Activated CD8-positive, alpha-beta T cell treated with anti-CD3 and anti-CD28 coated beads, Interleukin-2, amount 10 ng/mL, durations not matched to agents 7 days and 5 days (primary cell): ENCODE measurements at places on chromosomes 7 and 10.

DNA sequence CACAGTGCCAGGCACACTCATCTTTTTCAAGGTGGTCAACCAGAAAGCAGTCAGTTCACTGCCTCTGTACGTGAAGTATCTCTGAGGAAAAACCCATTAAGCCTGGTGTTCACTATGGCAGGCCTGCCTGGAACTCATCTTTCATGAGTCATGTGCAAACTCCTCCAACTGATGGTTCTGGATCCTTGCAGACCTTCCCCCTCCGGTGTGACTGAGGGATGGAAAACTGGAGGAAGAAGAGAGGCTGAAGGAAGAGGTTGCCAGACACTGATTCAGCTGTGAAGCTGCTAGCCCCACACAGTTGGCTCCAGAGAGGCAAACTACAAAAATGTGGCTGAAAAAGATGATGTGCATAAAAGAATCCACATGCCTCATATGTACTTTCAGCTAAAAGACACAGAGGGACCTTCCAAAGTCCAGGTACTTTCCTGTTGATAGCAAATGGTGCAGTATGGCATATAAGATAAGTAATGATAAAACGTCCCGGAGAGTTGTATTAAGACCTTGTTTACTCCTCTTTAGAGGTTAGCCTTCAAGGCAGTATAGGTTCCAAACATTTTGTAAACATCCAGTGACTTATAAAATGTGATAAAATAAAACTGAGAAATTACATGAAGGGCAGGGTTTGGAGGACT lies 2.7 kb downstream of the CYP3A5 start:
- DNase-seq = no peak

- DNase-seq = peak; percentile 48
Observed at GRCh38 chr7:26305090-26305868, 13.6 kb downstream of the SNX10 start.

DNA sequence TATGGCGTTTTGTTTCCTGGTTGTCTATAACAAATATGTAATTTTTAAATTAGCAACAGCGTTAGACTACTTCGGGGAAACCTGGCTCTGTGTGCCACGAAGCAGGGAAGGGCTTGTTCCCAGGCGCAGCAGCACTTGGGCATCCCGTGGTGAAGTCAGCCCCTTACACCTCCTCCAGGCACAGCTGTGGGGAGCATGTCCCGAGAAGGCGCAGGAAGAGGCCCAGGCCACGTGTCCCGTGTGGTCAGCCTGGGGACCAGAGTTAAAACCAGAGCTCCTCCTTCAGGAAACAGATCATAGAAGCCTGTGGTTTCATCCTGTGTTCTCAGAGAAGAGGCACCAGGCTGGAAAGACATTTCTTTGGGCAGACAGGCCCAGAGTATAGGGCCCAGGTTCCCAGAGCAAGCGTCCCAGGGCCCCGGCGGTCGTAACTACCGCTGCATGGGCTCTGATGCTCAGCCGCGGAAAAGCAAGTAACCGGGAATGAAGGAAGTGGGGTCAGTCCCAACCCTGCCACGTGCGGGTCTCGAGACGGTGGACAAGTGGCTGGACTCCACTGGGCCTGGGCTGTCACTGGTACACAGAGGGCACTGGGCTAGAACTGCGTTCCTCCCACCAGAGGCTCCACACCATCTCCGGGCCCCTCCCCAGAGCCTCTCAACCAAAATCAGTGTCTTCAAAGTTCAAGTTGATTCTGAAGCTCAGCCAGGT lies 7.1 kb downstream of the NUDT1 start:
- DNase-seq = peak; percentile 60

DNA sequence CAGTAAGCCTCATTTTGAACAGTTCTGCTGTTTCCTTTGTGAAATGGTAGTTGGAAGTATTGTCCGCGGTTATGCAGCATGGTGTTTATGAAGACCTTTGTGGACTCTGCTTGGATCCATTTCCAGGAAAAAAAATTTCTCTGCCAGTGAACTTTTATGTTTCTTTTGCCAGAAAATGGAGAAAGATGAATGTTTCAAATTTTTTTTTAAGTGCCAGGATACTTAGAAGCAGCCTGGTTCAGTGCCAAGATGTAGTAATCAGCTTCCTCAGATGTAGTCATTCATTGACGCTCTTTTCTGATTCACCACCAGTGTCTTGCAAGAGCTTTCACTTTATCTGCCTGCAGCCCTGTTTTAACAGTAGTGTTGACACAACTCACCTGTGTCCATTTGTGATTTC lies 258.2 kb downstream of the SDK1 start:
- DNase-seq = no peak

DNA sequence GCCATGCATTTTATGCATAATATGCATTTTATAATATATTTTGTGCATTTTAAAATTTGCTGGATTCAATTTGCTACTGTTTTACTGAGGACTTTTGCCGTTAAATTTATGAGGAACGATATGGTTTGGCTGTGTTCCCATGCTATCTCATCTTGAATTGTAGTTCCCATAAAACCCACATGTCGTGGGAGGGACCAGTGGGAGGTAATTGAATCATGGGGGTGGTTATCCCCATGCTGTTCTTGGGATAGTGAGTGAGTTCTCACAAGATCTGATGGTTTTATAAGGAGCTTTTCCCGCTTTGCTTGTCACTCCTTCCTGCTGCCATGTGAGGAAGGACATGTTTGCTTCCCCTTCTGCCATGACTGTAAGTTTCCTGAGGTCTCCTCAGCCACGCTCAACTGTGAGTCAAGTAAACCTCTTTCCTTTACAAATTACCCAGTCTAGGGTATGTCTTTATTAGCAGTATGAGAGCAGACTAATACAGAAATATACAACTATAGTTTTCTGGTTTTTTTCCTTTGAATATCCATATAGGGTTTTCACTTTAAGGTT lies 201.4 kb upstream of the SH2B2 start:
- no peak for DNase-seq

GRCh38 chr7:129010075-129010474 lies 44.8 kb downstream of the TNPO3 start:
- DNase-seq = no peak

DNA sequence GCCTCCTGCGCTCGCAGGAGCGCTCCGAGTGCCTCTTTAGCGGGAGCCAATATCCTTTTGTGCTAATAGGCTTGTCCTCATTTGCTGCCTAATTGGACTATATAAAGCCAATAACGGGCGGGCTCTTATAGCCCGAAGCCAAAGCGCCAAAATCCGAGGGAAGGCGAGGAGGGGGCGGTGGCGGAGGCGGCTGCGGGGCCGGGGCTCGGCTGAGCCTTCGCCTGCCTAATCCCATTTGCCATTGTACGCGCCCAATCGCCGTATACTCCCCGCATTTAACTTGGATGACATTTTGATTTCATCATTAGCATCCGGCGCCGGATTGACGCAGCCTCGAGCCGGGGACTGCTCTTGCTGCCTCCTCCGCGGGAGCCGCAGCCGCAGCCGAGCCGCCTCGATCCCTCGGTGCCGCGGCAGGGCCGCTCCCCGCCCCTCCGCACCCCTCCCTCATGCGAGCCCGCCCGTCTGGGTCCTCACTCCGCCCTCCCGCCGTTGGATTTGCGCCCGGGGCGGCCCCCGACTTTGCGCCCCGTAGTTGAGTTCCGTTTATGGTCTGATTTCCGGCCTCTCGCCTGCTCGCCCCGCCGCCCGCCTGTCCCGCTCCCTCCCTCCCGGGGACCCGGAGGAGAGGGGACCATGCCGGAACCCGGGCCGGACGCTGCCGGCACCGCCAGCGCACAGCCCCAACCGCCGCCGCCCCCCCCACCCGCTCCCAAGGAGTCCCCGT lies at the start of gene HMX3:
Gene HMX3 (plus strand): TSS at position 556 of the 727 bp plus-strand sequence. CDS start 81 bp downstream, at position 637.
- DNase-seq = peak; percentile 55

DNA sequence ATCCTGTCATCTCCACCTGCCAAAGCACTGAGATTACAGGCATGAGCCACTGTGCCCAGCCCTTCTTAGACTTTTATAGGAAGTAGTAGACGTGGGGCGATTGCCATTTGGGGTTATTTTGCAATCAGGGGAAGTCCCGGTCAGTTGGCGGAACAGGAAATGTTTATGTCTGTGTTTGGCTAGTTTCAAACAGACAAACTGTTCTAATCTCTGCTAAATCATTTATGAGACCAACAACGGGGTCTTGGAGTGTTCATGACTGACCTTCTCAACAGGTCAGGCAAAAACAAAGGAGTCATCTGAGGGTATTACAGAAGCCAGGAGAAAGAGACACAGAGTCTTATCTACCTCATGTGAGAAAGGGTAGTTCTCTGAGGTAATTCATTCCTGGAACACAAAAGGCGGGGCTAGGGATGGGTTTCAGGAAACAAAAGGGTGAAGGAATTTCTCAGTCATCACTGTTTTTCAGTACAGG lies 6.6 kb upstream of the TPK1 start:
- DNase-seq = no peak

- no peak for DNase-seq
Observed at GRCh38 chr10:57917019-57917418, 350.7 kb downstream of the IPMK start.

DNA sequence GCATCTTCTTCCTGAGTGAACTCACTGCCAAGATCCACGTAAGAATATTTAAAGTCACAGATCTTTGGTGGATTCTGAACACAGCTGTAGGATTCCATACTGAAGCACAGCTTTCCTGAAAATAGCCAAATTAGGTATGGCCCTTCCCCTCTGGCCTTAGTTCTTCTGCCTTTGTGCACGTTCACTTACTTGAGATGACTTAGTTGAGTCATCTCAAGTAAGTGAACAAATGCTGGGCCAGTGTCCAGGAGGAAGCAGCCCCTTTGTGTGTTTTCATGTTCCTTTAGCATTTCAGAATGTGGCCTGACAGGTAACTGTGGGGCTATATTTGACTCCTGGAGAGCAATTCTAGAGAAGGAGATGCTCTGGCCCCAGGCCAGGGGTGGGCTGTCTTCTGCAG lies 51.5 kb downstream of the CCNY start:
- DNase-seq = no peak

DNA sequence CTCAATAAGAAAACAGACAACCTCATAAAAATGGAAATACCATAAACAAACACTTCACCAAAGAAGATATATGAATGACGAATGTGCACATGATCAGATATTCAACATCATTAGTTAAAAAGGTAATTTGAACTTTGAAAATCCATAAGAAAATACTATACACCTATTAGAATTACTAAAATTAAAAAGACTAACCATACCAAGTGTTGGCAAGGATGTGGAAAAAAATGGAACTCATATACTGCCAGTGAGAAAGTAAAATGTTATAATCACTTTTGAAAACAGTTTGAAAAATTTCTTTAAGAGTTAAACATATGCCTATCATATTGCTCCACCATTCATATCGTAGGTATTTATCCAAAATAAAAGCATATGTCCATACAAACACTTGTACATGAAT lies 37.1 kb downstream of the EBLN1 start:
- no peak for DNase-seq

- DNase-seq = no peak
Observed at GRCh38 chr7:146262527-146262926, 145.9 kb downstream of the CNTNAP2 start.

GRCh38 chr10:110218632-110219031 lies 11.2 kb downstream of the MXI1 start:
- no peak for DNase-seq

DNA sequence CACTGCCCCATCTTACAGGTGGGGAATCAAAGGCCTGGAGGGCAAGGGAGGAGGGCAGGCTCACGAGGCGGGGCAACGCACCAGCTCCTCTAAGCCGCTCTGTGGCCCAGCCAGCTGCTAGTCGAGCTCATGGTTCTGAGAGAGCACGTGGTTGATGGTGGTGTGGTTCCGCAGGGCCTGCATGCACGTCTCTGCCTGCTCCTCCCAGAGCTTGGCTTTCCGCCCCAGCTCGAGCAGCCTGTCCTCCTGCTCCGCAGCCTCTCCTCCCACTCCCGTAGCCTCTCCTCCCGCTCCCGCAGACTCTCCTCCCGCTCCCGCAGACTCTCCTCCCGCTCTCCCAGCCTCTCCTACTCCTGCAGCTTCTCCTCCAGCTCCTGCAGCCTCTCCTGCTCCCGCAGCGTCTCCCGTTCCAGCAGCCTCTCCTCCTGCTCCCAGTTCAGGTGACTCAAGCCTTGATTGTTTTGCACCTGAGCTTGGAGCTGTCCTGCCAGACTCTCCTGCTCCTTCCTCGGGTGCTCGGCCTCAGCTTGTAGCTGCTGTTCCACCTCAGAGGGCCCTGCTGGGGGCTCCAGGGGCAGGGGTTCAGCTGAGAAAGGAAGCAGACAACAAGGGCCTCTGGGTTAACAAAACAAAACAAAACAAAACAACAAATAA lies 19.1 kb upstream of the MTPAP start:
- DNase-seq = no peak

DNA sequence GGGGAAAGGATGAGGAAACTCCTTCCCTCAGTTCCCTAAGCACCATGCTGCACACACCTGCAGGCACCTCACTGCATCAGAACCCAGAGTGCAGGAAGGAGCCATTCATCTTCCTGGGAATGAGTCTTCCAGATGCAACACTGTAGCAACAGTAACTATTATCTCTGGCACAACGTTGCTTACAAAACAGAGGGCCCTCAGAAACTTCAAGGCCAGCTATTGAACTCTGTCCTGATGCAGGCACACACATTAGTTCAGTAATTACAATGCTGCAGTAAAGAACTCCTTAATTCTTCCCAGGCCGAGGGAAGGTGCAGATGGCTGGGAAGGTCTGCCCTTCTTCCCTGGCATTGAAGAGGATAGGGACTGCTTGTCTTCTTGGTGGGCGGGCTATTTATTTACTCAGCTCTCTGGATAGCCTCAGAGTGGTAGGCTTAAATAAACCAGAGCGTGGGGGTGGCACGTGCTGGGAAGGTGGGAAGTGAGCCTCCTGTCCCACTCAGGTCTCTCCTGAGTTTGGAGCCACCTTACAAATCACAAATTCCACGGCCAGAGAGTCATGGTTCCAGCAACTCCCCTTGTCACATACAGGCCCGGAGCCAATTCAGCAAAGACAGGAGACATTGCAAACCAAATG lies 125.1 kb upstream of the JCAD start:
- DNase-seq = no peak

DNA sequence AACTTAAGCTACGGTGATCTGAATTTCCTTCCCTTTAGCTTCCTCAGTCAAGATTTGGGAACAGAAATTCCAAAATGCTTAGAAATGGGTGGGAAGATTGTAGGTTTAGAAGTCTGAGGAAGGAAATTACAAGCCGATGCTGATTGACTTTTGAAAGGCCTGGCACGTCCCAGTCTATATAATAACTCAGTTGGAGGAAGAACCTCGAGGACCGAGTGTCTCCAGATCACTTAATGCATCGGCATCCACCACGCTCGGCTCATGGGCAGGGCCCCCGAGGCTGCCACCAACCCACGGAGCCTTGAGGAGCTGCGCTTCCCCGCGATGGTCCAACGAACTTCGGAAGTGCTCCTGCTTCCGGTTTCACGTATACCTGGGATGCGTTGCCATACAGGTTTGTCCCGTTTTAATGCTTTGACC lies 10.4 kb upstream of the SP8 start:
- DNase-seq = no peak
